ENCODE measurements at places on chromosomes 12 and 14. TPM values are rescaled to one million over a fixed set of nuclear protein-coding genes. Genes with fewer than 3 reads are reported as not detected.

GRCh38 chr12:12185414-12185813 lies 81.4 kb downstream of the LRP6 start:
- DNase-seq: no peak

- no peak for DNase-seq
These were observed 17.8 kb downstream of the DCAF5 start for GRCh38 chr14:69135133-69135532.

DNA sequence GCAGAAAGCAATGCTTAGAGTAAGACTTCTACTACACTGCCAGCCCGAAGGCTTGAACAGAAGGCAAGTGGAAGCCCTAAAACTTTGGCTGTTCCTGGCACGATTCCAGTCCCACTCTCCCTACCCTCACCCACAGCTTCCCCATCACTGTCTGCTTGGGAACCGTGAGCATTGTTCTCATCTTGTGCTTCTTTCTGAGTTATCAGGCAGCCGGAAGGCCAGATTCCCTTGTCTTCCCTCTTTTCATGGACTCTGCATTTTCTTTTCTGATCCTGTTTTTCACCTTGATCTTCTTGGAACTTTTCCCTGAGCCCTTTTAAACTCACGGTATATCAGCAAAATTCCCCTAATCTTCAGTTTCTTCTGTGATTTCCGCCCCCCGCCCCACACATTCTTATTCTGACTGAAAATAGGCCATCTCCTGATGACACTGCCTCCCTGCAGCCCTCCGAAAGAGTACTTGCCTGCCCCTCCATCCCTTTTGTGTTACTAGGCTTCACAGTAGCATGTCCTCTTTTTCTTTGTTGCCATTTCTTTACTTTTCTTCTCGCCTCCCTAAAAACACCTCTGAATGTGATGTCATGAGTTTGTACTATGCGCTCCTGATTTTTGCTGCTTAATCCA lies 29.9 kb downstream of the RCOR1 start:
- no peak for DNase-seq

DNA sequence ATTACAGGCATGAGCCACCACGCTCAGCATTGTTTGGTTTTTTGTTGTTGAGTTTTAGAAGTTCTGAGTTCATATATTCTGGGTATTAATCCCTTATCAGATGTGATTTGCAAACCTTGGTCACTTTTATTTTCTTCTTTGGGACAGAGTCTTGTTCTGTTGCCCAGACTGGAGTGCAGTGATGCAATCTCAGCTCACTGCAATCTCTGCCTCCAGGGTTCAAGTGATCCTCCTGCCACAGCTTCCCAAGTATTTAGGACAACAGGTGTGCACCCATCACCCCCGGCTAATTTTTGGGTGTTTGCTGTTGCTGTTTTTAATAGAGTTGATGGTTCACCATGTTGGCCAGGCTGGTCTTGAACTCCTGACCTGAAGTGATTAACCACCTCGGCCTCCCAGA lies 11.8 kb downstream of the USP30 start:
- DNase-seq: no peak

GRCh38 chr12:49348781-49349180 lies 2.1 kb downstream of the DNAJC22 start:
- no peak for DNase-seq

- no peak for DNase-seq
These were observed 27.2 kb upstream of the PTPRB start for GRCh38 chr12:70664465-70664881.

GRCh38 chr14:23243066-23243465 lies 5.3 kb downstream of the RNF212B start:
- DNase-seq: no peak

- no peak for DNase-seq
These were observed 33.9 kb downstream of the CEP290 start for GRCh38 chr12:88108021-88108420.

DNA sequence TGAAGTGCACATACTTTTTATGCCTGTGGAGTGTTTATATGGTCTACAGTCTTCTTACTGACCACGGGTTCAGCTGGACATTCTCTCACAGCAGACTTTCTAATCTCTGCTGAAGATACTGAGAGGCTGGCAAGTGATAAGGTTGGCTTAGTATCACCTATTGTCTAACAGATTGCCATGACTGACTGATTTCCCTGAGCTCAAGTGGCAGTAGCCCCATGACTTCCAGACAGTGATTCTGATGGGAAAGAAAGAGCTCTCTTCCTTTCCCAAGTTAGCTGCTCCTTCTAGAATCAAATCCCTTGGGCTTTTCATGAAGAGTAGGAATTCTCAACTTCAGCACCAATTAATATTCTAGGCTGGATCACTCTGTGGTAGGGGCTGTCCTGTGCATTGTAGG lies 141.4 kb downstream of the ANO4 start:
- no peak for DNase-seq

DNA sequence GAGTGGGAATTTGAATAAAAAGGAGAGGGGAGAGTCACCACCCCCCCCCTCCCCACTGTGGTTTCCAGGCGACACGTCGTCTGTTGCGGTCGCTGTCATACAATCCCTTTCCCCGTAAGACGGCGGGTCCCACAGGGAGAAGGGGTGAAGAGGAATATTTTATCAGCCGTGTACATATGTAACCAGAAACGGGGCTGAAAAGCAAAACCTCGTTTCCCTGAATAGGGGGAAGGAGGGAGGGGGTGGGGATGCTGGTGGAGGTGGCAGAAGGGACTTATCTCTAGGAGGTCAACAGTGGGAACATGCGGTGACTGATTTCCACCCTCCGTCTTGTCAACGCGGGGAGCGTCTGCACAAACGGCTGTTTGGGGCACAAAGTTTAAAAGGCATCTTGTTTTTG lies 171.4 kb downstream of the RBM19 start:
- no peak for DNase-seq

- DNase-seq: no peak
These were observed 33.3 kb upstream of the CCDC198 start for GRCh38 chr14:57526942-57527341.

GRCh38 chr14:22932146-22932545 lies 3.0 kb upstream of the PRMT5 start:
- DNase-seq: no peak

DNA sequence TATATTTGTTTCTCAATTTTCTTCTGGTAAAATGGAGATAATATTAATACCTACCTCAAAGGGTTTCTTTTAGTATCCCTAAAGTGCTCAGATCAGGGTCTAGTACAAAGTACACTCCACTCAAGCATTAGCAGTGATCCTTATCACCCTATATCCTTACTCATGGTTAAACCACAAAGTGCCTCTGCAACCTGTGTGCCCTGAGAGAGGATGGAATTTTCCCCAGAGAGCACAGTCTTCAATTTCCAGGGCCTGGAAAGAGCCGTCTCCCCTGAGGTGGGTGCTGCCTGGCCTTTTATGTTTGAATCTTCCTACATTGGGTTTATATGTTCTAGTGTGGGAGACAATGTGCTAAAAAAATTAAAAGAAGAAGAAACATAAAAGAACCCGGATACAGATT lies 183.1 kb upstream of the FBXO33 start:
- no peak for DNase-seq

DNA sequence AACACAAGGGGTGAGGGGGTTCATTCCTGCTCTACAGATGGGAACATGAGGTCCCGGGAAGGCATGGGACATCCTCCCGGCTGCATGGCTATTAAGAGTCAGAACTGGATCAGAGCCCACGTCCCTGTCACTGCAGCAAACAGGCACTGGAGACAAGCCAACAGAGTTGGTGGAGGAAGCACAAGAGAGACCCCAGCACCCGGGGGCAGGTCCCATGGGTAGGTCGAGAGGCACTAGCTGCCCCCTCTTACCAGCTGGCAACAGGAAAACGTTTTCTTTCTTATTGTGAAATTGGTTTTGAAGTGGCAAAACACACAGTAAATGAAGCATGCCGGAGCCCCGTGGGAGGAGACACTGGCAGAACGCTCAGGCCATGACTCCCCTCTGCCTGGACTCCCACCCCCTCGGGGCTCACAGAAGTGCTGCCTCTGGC lies 43.6 kb downstream of the SYNE3 start:
- no peak for DNase-seq

DNA sequence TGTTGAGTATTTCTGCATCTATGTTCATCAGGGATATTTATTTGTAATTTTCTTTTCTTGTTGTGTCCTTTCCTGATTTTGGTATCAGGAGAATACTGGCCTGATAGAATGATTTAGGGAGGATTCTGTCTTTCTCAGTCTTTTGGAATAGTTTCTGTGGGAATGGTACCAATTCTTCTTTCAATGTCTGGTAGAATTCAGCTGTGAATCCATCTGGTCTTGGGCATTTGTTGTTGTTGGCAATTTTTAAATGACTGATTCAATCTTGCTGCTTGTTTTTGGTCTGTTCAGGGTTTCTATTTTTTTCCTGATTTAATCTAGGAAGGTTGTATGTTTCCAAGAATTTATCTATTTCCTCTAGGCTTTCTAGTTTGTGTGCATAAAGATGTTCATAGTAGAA lies 170.9 kb upstream of the PDE3A start:
- no peak for DNase-seq

DNA sequence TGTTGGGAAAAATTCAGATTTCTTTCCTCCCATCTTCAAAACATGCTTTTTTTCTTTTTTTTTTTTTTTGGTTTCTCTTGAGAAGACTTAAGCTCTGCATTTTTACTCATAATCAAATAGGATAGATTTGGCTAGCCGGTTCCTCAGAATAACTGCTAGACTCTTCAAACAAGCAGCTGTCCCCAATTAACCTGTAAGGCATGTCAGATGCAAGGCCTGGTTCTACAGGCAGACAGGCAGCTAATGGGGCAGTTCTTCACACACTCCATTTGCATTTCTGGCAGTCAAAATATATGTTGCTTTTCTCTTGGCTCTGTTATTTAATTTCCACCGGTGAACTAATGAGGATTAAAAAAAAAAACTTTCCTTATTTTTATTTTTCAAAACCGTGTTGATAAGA lies 228.0 kb upstream of the ATP2B1 start:
- DNase-seq: no peak

GRCh38 chr14:105299654-105300541 lies 903 bp downstream of the BRF1 start:
- DNase-seq: no peak

- DNase-seq: no peak
These were observed 29.6 kb downstream of the SMUG1 start for GRCh38 chr12:54159140-54159539.

The KERA gene
- not detected for total RNA-seq

The PMCH gene
- total RNA-seq: 2.9 TPM

The KRT8 gene
- not detected for total RNA-seq

The KRT71 gene
- total RNA-seq: not detected

The LYZ gene
- 48.5 TPM for total RNA-seq
